Activated T-helper 2 cell treated with anti-CD3 and anti-CD28 coated beads, Interferon-gamma antibody, Interleukin-2, Interleukin-4, amounts not matched to agents 10 μg/mL and 5 μg/mL and 100 μg/mL, durations not matched to agents 14 hours and 24 hours and 36 hours (primary cell): ENCODE measurements at places on chromosomes 11 and 22. TPM values are rescaled to one million over a fixed set of nuclear protein-coding genes. Genes with fewer than 3 reads are reported as not detected.

Gene UBE2L3
- total RNA-seq, result 63.5 and 65.5 TPM in 2 replicates

Gene OR8G1
- total RNA-seq, result not detected in 2 replicates

Gene TREH
- not detected in 2 replicates for total RNA-seq

Gene ANO5
- total RNA-seq, result not detected in 2 replicates

Gene SLC1A2
- not detected in 2 replicates for total RNA-seq

Gene SLC36A4
- 18.9 and 19.8 TPM in 2 replicates for total RNA-seq

Gene APOL5
- not detected in 2 replicates for total RNA-seq

Gene FADS2
- 366 and 381 TPM in 2 replicates for total RNA-seq

Gene KRTAP5-1
- total RNA-seq, result not detected in 2 replicates

Gene TRIM44
- total RNA-seq, result 21.7 and 22.8 TPM in 2 replicates
